ENCODE measurements at places on chromosomes 16 and 17.
A peak's percentile ranks its signal among the peaks of the same experiment; 100 is the strongest.

- no peak for DNase-seq
These were observed 10.2 kb downstream of the CIBAR2 start for GRCh38 chr16:85101956-85102630.

- DNase-seq: peak; percentile 78
These were observed 52.0 kb downstream of the CBFA2T3 start for GRCh38 chr16:88924834-88925539.

DNA sequence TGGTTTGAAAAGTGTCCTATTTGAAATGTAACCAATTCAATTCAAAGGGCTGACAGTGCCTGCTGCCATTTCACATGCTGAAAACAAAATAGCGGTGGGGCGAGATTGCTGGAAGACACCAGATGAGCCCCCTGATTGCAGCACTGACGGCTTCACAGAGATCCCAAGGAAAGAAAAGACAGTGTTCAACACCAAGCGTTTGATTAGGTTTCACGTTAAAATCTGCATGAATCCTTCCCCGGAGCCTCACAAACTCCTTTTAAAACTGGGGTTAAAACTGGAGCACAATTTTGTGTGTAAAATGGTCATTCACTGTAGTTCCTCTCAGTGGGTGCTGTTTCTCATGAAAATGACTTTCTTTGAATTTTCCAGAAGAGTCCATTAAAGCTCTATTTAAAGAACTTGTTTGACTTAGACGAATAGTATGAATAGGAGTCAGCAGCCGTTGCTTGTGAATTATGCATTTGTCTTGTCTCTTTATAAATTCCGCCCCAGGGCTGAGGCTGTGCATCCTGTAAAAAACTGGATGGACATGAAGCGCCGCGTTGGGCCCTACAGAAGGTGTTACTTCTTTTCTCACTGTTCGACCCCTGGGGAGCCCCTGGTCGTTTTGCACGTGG lies 8.8 kb downstream of the MLYCD start:
- no peak for DNase-seq

- DNase-seq: no peak
These were observed 53.9 kb upstream of the ERN1 start for GRCh38 chr17:64183815-64184214.

GRCh38 chr17:49977463-49978389 lies 8.7 kb downstream of the DLX4 start:
- DNase-seq: no peak

DNA sequence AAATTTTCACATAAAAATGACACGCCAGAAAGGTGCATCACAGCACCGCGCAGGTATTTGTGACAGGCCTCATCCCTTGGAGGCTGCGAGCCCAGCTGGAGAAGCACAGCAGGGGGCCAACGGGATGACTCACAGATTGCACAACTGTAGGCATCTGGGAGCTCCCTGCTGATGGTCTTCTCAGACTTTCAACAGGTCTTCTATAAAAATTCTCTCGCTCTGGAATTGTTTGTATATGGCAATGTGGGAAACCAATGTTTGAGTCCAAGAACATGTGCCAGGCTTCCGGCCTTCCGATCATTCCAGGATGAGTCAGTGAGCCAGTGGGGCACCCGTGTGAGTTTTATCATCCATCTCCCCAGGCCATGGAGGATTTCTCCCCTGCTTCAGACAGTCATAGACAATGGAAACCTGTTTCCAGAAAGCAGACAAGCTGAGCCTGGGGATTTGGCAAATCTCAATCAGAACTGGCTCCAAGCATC lies 24.1 kb upstream of the ADORA2B start:
- no peak for DNase-seq

Data from cerebellum (tissue), 4 donors.